ENCODE measurements at places on chromosomes 16 and 17.

GRCh38 chr17:57939797-57940196 lies 15.4 kb downstream of the CUEDC1 start:
- DNase-seq: peak; percentile 53

DNA sequence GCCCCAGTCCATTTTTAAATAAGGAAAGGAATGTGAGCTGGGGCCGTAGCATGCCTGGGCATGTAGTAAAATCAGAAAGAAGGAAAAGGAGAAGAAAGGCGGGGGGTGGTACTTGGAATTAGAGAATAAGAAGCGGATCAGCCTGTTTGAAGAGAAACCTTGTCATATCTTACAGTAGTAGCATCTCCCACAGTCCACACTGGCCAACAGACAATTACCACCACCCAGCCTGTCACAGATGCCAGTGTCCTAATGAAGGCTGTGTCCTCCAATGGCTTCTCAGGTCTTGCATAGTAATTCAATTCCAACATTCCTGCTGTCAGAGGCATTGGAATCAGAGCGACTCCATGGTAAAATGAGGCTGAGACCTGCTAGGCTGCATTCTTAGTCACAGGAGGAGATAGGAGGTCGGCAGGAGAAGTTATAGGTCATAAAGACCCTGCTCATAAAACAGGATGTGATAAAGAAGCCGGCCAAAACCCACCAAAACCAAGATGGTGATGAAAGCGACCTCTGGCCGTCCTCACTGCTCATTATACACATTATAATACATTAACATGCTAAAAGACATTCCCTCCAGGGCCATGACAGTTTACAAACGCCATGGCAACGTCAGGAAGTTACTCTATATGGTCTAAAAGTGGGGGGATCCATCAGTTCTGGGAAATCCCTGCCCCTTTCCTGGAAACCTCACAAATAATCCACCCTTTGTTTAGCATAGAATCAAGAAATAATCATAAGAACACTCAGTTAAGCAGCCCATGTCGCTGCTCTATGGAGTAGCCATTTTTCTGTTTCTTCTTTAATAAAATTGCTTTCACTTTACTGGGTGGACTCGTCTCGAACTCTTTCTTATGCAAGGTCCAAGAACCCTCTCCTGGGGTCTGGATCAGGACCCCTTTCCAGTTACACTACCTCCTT lies 9.6 kb upstream of the AKAP10 start:
- no peak for DNase-seq

GRCh38 chr16:77873066-77873465 lies 84.7 kb downstream of the VAT1L start:
- DNase-seq: no peak

DNA sequence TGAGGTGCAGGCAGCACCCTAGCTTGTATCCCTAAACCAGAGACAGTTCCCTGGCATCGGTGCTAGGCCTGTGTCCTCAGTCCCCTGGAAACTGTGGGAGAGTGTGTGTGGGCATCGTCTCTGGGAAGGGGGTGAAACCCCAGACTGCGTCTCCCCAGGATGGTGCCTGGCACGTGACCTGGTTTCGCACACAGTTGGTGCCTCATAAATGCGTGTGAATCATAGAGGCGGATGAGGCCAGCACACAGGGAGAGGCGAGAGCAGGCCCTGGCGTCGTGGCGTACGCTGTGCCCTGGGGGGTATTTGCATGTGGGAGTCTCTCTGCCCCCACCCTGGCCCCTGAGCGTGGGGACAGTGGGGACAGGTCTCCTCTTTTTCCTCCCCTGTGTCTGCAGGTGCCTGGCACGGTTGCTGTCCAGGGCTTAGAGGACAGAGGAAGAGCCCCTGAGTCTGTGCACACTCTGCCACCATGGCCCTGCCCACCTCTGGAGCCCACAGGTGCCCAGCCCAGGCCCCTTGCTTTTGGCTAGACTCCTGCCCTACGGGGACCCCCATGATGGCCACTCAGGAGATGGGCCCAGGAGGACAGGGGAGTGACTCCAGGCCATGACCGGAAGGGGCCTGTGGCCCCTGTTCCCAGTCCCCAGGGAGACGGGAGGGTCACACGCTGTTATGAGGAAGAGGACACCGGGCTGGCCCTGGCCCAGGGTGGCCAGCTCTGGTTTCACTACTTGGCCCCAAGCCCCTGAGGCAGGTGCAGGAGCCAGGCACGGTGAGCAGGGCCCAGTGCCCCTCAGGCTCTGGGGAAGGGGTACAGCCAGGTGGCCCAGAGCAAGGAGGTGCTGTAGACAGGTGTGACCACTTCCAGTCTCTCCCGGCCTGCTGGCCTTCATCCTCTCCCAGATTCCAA lies 1.3 kb upstream of the FSCN2 start:
- DNase-seq: no peak

DNA sequence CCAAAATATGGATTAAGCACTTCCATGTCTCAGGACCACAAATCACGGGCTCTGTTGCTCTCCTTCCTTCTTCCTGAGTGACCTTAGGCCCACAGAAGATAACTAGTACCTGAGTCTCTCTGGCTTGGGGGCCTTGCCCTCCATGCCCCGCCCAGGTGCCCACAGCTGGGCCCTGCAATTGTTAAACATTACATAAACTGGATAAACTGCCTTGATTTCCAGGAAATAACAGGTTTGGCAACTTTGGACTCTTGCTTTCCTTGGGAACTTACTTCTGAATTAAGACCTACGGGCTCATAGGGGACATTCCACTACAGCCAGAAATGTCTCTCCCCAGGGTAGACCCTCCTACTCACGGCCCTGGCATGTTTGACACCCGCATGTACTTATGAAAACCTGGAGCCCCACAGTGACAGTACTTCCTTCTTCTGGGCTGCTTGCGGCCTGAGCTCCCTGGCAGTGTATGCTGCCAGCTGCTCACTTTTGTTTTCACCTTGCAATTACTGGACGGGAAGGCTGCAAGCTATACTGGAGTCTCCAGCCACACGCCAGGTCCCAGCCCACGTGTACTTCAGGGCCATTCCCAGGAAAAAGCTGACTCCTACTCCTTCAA lies 2.3 kb upstream of the UBALD2 start:
- no peak for DNase-seq

DNA sequence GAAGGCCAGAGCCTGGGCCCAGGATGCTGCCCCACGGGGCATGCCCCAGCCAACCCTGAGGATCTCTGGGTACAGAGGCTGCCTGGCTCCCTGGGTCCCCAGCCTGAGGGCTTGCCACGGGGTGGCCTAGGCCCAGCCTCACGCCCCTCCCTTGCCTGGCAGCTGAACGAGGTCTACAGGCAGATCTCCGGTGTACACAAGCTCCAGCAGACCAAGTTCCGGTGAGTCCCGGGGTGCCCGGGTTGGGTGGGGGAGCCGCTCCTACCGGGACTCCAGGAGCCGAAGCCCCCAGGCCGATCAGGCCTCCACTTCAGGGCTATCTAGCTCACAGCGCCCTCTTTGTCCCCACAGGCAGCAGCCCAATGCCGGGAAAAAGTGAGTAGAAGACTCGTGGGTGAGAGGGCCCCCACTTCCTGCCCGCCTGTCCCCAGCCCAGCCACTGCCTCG lies 19.4 kb downstream of the ITGB4 start:
- no peak for DNase-seq

DNA sequence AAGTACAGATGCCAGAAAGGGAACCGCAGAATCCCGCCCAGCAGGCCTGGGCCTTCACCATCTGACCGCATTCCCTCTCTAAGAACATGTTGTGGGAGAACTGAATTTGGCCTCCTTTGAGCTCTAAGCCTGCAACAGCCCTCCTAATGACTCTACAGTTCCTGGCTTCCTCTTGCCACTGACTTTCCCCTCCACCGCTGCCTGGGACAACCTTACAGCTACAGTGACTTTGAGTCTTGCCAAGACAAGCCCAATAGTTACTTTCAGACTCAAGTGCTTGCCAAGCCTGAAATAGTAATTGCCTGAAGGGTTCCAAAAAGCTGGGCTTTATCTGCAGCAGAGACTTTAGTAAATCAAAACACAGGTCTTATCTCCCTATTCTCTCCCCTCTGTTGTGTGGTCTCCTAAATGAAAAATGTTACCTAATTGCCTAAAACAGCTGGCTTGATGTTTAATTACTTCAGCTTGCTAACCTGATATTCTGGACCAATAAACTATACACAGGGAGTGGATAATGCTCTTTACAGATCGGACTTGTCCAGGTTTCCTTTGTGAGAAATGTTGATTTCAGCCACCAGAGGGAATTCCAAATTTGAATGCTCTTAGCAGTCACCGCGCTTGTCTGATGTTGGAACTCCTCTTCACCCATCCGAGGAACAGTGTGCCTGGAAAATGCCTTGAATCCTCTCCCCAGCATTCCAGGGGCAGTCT lies 85.1 kb upstream of the TBX2 start:
- DNase-seq: no peak

DNA sequence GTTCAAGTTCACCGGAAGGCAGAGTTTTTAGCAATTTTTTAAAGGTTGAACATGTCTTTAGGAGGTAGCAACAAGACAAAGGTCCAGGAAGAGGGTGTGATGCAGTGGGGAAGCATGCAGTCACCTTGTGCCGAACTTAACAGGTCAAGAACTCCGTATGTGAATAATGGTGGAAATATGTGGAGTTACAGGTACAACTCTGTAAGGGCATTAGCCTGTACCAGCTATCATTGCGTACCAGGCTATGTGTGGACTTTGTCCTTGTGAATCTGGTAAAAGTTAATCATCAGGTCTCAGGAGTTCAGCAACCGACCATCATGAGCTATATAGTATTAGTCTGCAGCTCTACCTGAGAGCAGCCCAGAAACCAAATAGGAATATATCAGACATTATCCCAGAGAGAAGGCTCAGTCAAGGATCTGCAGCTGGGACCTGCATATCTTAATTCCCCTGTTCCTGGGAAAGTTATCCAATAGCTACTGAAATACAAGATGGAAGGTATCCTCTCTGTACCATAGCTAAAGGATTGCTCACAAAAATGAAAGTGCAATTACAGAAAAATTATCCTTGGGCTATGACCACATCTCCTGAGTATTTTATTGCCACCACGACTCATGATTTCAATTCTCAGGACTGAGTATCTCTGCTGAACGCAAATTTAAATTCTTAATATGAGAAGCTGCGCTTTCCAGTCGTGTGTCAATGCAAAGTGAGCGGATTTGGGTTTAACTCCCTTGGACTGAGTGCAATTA lies 469.3 kb downstream of the CDH13 start:
- DNase-seq: no peak

DNA sequence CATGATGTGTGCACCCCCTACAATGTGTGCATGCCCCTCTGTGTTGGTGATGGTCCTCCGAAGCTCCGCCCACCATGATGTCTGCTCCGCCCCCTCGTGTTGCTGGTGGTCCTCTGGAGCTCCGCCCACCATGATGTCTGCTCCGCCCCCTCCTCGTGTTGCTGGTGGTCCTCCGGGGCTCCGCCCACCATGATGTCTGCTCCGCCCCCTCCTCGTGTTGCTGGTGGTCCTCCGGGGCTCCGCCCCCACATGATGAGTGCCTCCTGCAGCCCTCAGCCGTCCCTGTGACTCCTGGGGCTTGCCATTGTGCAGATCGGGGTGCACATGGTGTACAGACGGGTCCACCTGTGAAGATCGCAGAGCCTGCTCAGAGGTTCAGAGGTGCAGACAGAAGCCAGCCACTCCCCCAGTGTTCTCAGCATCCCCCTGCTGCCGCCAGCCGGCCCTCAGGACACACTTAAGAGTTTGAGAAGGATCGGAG lies 129.1 kb upstream of the CHMP6 start:
- DNase-seq: no peak

- no peak for DNase-seq
Measured at GRCh38 chr17:62778990-62779681, 29.0 kb downstream of the MARCHF10 start.

GRCh38 chr16:89194340-89195311 lies 5.7 kb downstream of the SLC22A31 start:
- DNase-seq: no peak

- DNase-seq: no peak
Measured at GRCh38 chr16:12896562-12896961, 4.8 kb upstream of the SHISA9 start.

GRCh38 chr17:49549691-49550678 lies 25.7 kb upstream of the NXPH3 start:
- DNase-seq: no peak

- DNase-seq: no peak
Measured at GRCh38 chr16:74888888-74889287, 96.0 kb downstream of the WDR59 start.

- no peak for DNase-seq
Measured at GRCh38 chr17:79046916-79047280, 22.9 kb downstream of the C1QTNF1 start.

DNA sequence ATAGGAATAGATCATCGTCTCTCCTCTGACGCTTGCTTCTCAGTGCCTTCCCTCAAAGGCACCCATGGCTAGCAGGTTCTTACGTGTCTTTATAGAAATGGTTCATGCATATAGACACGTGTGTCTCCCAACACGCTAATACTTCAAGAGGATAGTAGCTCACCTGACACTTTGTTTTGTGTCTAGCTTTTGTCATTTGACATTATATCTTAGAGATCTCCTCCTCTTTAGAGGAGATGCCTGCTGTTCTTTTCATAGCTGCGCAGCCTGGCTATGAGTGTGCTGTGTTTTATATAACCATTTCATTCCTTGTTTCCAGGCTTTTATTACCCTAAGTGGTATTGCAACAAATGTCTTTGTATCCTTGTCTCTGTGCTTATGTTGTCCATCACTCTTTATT lies 411.7 kb downstream of the CPPED1 start:
- no peak for DNase-seq

GRCh38 chr16:11677451-11677951 lies 9.2 kb downstream of the SNN start:
- DNase-seq: no peak

- DNase-seq: no peak
Measured at GRCh38 chr16:10961231-10961630, 16.9 kb downstream of the CLEC16A start.

- DNase-seq: no peak
Measured at GRCh38 chr17:53033297-53033696, 789.4 kb upstream of the KIF2B start.

DNA sequence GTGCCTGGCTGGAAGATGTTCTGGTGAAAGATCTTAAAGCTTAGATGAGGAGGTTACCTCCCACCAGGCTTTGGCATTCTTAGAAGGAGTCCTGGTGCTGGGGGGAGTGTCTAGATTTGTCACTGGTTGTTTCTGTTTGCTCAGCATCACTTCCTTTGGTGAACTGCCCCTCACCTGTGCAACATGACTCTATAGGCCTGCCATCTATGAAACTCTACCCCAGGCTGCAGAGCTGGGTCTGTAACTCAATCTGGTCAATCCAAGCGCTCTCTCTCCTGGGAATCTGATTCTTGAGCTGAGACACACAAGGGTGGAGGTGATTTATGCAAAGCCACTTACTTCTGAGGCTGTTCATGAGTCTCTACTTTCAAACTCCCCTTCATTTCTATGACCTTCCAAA lies 399.4 kb downstream of the NPIPA7 start:
- no peak for DNase-seq

GRCh38 chr16:31880322-31880979 lies 6.8 kb downstream of the ZNF267 start:
- no peak for DNase-seq

DNA sequence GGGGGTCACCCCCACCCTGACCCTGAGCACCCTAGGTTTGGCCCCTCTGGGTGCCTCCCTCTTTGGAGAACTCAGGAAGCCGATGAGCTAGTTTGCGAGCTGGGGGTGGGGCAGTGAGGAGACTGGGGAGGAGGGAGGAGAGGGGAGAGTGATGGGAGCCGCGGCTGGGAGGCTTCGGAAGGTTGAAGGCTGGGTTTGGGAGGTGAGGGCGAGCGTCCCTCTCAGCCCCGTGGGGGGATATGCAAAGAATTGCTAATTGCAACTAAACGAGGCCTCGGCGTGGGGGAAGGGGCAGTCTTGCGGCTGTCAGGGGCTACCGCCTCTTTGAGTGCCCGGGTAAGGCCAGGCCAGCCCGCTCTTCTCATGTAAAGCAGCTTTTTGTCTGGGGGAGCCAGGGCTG lies 17.6 kb upstream of the FZD2 start:
- no peak for DNase-seq

Measured in NCI-H2081 treated with DMSO at 0.1 percent for 48 hours (cell line).